ENCODE measurements at places on chromosomes 3 and 15. TPM values are rescaled to one million over a fixed set of nuclear protein-coding genes. Genes with fewer than 3 reads are reported as not detected.

Gene OR5H14
- total RNA-seq = not detected

Gene FSIP1
- 0.37 TPM for total RNA-seq

Gene HYAL3
- 7.3 TPM for total RNA-seq

Gene EPHB3
- not detected for total RNA-seq

Gene DLL4
- 0.33 TPM for total RNA-seq

Gene GOLGA8B
- total RNA-seq = 234 TPM

Gene FBXO40
- total RNA-seq = not detected

Gene CD86
- 1.4 TPM for total RNA-seq

Gene TAGLN3
- total RNA-seq = 0.33 TPM

Gene MYZAP
- not detected for total RNA-seq

Gene AGBL1
- not detected for total RNA-seq

Gene EIF4E3
- total RNA-seq = 20.3 TPM

Gene GRK7
- total RNA-seq = not detected

Gene NKTR
- 80.9 TPM for total RNA-seq

Gene SERINC4
- 0.28 TPM for total RNA-seq

Gene PLA2G4F
- total RNA-seq = not detected

Gene UACA
- 0.68 TPM for total RNA-seq

Gene LXN
- 16.2 TPM for total RNA-seq

Gene GRM2
- 0.24 TPM for total RNA-seq

Gene CHRM5
- total RNA-seq = not detected

Gene WDR93
- total RNA-seq = not detected

Gene CHRFAM7A
- total RNA-seq = not detected

Gene MASP1
- not detected for total RNA-seq

Gene GOLGA6D
- total RNA-seq = not detected

All from activated CD4-positive, alpha-beta T cell treated with anti-CD3 and anti-CD28 coated beads, Interleukin-2, amount 10 ng/mL, durations not matched to agents 24 days and 14 days (primary cell).